ENCODE measurements at places on chromosomes 16 and 17. TPM values are rescaled to one million over a fixed set of nuclear protein-coding genes. Genes with fewer than 3 reads are reported as not detected.

The TBC1D3B gene
- 9.4 TPM for total RNA-seq

The KRT32 gene
- total RNA-seq: 0.46 TPM

The RHBDL3 gene
- total RNA-seq: 0.12 TPM

The NOXO1 gene
- total RNA-seq: 0.23 TPM

The KCNJ16 gene
- not detected for total RNA-seq

The CDT1 gene
- total RNA-seq: 5.4 TPM

The GSDMA gene
- total RNA-seq: 178 TPM

The HDAC5 gene
- total RNA-seq: 198 TPM

The HOXB9 gene
- total RNA-seq: 0.29 TPM

The DHRS7C gene
- not detected for total RNA-seq

The TMIGD1 gene
- total RNA-seq: not detected

The RPGRIP1L gene
- total RNA-seq: 6.1 TPM

The GGT6 gene
- total RNA-seq: 230 TPM

The SLC35G6 gene
- not detected for total RNA-seq

The MFAP4 gene
- 65.7 TPM for total RNA-seq

The ZFP3 gene
- 5.2 TPM for total RNA-seq
